WTC11 (cell line): ENCODE measurements at places on chromosomes 7 and 10.

- no peak for DNase-seq
- no peak overlapping the region for H3K27ac ChIP-seq
- H3K36me3 ChIP-seq: no peaks in the 10 kb centered on the region
- no peak overlapping the region for H3K4me3 ChIP-seq
- H3K27me3 ChIP-seq: no peaks in the 10 kb centered on the region
Observed at GRCh38 chr10:35422228-35422627, 85.9 kb downstream of the CCNY start.

GRCh38 chr7:104255194-104255593 is 47.4 kb upstream of the ORC5 start:
- no peaks in the 10 kb centered on the region for H3K4me1 ChIP-seq
- H3K4me3 ChIP-seq: no peak overlapping the region
- no peaks in the 10 kb centered on the region for H3K27me3 ChIP-seq

- peaks cover 77% of the 10 kb centered on the region for H3K4me1 ChIP-seq
- peaks cover under 1% of the 10 kb centered on the region; the same call in 1 of the 2 replicates for H3K36me3 ChIP-seq
- no peak for DNase-seq
- no peaks in the 10 kb centered on the region for H3K27me3 ChIP-seq
- H3K4me3 ChIP-seq: no peak overlapping the region
Observed at GRCh38 chr7:47573758-47574481, 8.0 kb downstream of the TNS3 start.

- no peak overlapping the region for H3K4me3 ChIP-seq
- H3K4me1 ChIP-seq: no peaks in the 10 kb centered on the region
- no peaks in the 10 kb centered on the region; the same call in 1 of the 2 replicates for H3K27me3 ChIP-seq
- no peaks in the 10 kb centered on the region for H3K36me3 ChIP-seq
- H3K27ac ChIP-seq: no peak overlapping the region
Observed at GRCh38 chr7:91847876-91848588, 32.5 kb downstream of the MTERF1 start.

DNA sequence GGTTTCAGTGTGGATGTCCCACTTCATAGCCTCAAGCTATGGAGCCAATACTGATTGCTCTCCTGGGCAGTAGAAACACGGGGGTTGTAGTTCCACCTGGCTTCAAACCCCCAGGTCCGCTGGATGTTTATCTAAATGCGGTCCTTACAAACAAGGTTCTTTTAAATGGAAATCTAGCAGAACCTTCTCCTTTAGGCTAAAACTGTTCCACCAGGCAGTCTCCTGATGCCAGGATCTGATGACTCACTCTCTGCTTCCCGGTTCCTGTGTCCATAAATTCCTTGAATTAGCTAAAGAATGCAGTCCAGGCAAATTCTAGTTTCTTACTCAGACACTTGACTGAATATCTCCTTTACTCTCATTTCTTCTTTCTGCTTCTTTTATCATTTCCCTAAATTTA is 108.4 kb upstream of the FAM3C start:
- H3K27me3 ChIP-seq: no peaks in the 10 kb centered on the region; the same call in 1 of the 2 replicates
- no peak overlapping the region for H3K4me3 ChIP-seq
- peaks cover 63% of the 10 kb centered on the region for H3K36me3 ChIP-seq
- no peak overlapping the region; the same call in 1 of the 2 replicates for H3K27ac ChIP-seq

DNA sequence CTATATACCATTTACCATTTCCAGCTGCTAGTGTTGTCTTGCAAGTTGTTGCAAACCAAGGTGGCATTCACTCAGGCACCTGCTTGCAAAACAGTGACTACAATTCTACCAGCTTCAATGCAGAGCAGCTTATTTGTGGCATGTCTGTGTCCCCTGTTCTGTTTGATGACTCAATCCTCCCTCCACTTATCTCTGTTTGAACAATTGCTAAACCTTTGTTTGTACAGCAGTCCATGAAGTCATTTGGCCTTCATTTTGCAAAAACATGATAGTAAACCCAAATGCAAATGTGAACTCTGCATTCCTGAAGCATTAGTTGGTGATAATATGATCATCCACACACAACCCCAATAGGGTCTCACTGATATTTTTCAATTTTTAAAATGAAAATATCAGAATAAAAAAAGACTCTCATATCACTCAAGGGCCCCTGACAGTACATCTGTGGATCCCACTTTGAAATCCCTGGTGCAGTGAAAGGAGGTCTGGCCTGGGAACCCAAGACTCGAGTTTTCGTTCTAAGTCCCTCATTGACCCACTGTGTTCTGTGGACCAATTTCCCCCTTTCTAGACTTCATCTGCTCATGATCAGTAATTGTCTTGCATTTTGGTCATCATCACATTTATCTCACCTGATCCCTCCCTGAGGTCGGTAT is 425.4 kb downstream of the RPS24 start:
- no peaks in the 10 kb centered on the region for H3K36me3 ChIP-seq
- no peaks in the 10 kb centered on the region for H3K27me3 ChIP-seq
- peaks cover 7% of the 10 kb centered on the region for H3K4me1 ChIP-seq
- DNase-seq: no peak
- no peak overlapping the region for H3K4me3 ChIP-seq

GRCh38 chr10:30059209-30060107 is at the start of gene JCAD:
Gene JCAD (minus strand): TSS chr10:30059586. CDS start chr10:30047812, 11,774 bp downstream.
- H3K4me3 ChIP-seq: peak within 1 kb of the TSS; percentile 73
- peaks cover 39% of the 10 kb centered on the region for H3K4me1 ChIP-seq
- H3K27ac ChIP-seq: no peak within 1 kb of the TSS
- H3K27me3 ChIP-seq: peaks cover 41% of the 10 kb centered on the region
- DNase-seq: peak; percentile 83

GRCh38 chr10:118516716-118517115 is 78.7 kb downstream of the PRLHR start:
- 0 out of 2 replicates have a peak, but pooled peaks cover 3% of the 10 kb centered on the region for H3K36me3 ChIP-seq
- H3K4me1 ChIP-seq: no peaks in the 10 kb centered on the region
- H3K27me3 ChIP-seq: no peaks in the 10 kb centered on the region; the same call in 1 of the 2 replicates
- H3K4me3 ChIP-seq: no peak overlapping the region

- peaks cover 22% of the 10 kb centered on the region for H3K4me1 ChIP-seq
- no peak overlapping the region for H3K4me3 ChIP-seq
Observed at GRCh38 chr10:124632064-124632531, 112.1 kb downstream of the FAM53B start.

DNA sequence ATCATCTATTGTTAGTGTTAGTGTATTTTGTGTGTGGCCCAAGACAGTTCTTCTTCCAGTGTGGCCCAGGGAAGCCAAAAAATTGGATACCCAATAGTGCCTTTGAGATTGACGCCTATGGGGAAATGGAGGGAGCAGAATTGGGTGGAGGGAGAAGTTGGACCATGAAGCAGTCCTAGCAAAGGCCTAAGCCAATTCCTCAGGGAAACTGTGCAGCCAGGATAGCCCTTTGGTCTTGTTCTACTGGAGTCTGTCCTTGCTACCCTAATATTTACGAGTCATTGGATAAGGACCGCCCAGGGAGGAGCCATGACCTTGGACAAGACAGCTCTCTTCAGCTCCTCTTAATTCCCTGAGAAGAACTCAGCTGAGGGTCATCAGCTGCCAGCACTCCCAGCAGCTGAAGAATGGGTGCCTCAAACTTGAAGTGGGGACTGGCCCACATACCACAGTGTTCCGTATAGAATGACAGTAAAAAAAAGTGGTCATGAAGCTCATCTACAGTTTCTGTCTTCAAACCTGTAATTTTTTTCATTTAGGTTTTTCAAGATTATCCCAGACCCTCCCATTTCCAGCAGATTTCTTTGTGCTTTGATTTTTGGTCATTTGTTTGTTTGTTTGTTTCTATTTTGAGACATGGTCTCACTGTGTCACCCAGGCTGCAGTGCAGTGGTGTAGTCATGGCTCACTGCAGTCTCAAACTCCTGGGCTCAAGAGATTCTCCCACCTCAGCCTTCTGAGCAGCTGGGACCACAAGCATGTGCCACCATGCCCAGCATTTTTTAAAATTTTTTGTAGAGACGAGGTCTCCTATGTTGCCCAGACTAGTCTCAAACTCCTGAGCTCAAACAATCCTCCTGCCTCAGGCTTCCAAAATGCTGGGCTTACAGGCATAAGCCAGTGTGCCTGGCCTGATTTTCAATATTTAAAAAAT is 81.2 kb downstream of the C1GALT1 start:
- H3K4me3 ChIP-seq: no peak overlapping the region
- H3K27me3 ChIP-seq: no peaks in the 10 kb centered on the region
- DNase-seq: no peak
- H3K36me3 ChIP-seq: peaks cover 15% of the 10 kb centered on the region
- peaks cover 34% of the 10 kb centered on the region for H3K4me1 ChIP-seq
- no peak overlapping the region for H3K27ac ChIP-seq

- no peak overlapping the region for H3K4me3 ChIP-seq
- peaks cover 17% of the 10 kb centered on the region for H3K4me1 ChIP-seq
- no peaks in the 10 kb centered on the region for H3K27me3 ChIP-seq
- no peak overlapping the region for H3K27ac ChIP-seq
Observed at GRCh38 chr10:71746344-71747037, 26.8 kb downstream of the VSIR start.

- H3K36me3 ChIP-seq: peaks cover 66% of the 10 kb centered on the region
- H3K4me3 ChIP-seq: no peak overlapping the region
- H3K27me3 ChIP-seq: no peaks in the 10 kb centered on the region
- H3K4me1 ChIP-seq: peaks cover 9% of the 10 kb centered on the region
- H3K27ac ChIP-seq: no peak overlapping the region
Observed at GRCh38 chr7:73470208-73470607, 36.6 kb downstream of the FZD9 start.

DNA sequence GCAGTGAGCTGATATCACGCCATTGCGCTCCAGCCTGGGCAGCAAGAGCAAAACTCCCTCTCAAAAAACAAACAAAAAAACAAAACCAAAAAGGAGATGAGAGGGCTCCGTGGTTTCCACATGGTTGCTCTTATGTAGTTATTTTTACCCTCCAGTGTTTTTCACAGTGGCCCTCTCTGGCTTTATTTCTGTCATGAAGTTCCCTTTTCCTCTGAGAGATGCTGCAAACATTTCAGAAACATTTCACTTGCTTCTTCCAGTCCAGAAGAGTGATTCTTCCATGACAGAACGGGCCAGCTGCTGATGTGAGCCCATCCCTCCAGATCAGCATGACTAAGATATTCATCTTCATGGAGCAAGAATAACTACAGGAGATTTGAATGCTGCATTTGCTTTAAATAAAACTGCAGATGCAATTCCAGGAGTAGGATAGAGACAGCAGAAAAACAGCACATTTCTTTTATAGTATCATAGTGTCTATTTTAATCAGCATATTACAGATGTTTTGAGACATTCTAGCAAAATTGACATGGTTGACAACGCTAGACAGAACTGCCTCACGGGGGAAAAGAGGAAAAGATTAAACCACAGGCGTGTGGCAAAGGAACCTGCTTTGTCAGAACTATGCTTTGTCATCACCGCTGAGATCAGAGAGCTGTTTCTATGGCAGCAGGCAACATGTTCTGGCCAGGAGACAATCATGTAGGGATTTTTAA is 40.3 kb downstream of the NRCAM start:
- H3K27me3 ChIP-seq: no peaks in the 10 kb centered on the region
- no peak for DNase-seq
- H3K36me3 ChIP-seq: no peaks in the 10 kb centered on the region
- H3K4me3 ChIP-seq: no peak overlapping the region

DNA sequence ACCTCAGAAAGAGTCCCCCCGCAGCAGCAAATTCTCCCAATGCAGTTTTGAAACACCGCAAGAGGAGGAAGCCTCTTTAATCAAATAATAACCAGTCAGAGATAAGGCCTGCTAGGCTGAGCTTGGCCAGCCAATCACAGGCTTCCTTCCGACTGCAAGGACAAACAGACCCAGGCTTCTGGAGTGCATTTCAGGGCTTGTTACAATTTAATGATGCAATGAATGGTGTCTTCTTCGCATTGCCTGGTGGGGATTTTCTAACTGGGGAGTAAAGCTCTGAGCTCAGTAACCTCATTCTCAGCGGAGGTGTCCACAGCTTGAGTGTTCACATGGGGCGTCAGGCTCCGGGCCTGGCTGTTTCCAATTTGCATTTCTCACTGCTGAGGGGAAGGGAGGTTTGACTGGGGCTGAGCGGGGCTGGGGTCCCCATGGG is 31.8 kb upstream of the GPAM start:
- peaks cover 17% of the 10 kb centered on the region for H3K4me1 ChIP-seq
- H3K27me3 ChIP-seq: no peaks in the 10 kb centered on the region
- 0 out of 2 replicates have a peak, but pooled peaks cover 4% of the 10 kb centered on the region for H3K36me3 ChIP-seq
- no peak for DNase-seq
- H3K27ac ChIP-seq: no peak overlapping the region
- no peak overlapping the region for H3K4me3 ChIP-seq

GRCh38 chr7:49937608-49938007 is 155.4 kb downstream of the ZPBP start:
- H3K36me3 ChIP-seq: peaks cover 16% of the 10 kb centered on the region
- no peaks in the 10 kb centered on the region for H3K27me3 ChIP-seq
- DNase-seq: no peak
- no peak overlapping the region for H3K4me3 ChIP-seq

GRCh38 chr10:71429929-71430328 is 33.2 kb downstream of the CDH23 start:
- no peaks in the 10 kb centered on the region for H3K36me3 ChIP-seq
- no peak overlapping the region; the same call in 1 of the 2 replicates for H3K27ac ChIP-seq
- DNase-seq: peak; percentile 40
- H3K4me1 ChIP-seq: peaks cover 8% of the 10 kb centered on the region
- no peaks in the 10 kb centered on the region for H3K27me3 ChIP-seq

- H3K27ac ChIP-seq: no peak overlapping the region
- H3K4me1 ChIP-seq: no peaks in the 10 kb centered on the region
- peaks cover 6% of the 10 kb centered on the region; the same call in 1 of the 2 replicates for H3K36me3 ChIP-seq
- H3K4me3 ChIP-seq: no peak overlapping the region
- no peak for DNase-seq
- no peaks in the 10 kb centered on the region for H3K27me3 ChIP-seq
Observed at GRCh38 chr7:140045697-140046096, 17.1 kb downstream of the PARP12 start.

GRCh38 chr7:479115-479947 is 40.3 kb downstream of the PDGFA start:
- DNase-seq: peak; percentile 9
- H3K36me3 ChIP-seq: peaks cover 2% of the 10 kb centered on the region; the same call in 1 of the 2 replicates
- H3K27me3 ChIP-seq: peaks cover 4% of the 10 kb centered on the region; the same call in 1 of the 2 replicates
- no peak overlapping the region for H3K4me3 ChIP-seq

DNA sequence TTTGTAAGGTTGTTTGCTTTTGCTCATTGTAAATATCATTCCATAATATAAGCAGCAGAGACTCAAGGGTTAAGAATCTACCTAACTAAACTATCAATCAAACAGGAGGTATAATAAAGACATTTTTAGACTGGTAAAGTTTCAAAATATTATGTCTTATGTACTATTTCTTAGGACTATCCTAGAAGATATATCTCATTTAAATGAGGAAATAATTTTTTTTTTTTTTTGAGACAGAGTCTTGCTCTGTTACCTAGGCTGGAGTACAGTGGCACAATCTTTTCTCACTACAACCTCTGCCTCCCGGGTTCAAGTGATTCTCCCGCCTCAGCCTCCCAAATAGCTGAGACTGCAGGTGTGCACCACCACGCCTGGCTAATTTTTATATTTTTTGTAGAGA is 80.9 kb upstream of the PARD3 start:
- H3K4me3 ChIP-seq: no peak overlapping the region
- no peak for DNase-seq
- H3K4me1 ChIP-seq: peaks cover 8% of the 10 kb centered on the region; the same call in 1 of the 2 replicates
- H3K36me3 ChIP-seq: no peaks in the 10 kb centered on the region
- H3K27ac ChIP-seq: no peak overlapping the region

GRCh38 chr10:11993834-11994468 is 48.7 kb downstream of the UPF2 start:
- H3K4me3 ChIP-seq: no peak overlapping the region
- peaks cover 21% of the 10 kb centered on the region for H3K36me3 ChIP-seq
- no peaks in the 10 kb centered on the region for H3K27me3 ChIP-seq
- H3K27ac ChIP-seq: 0 out of 2 replicates have a peak overlapping the region, but pooled peaks have one; percentile 41

- no peak overlapping the region for H3K27ac ChIP-seq
- H3K4me1 ChIP-seq: peaks cover 3% of the 10 kb centered on the region
- DNase-seq: no peak
- H3K27me3 ChIP-seq: no peaks in the 10 kb centered on the region; the same call in 1 of the 2 replicates
Observed at GRCh38 chr7:95549818-95550529, 46.3 kb downstream of the PDK4 start.
